Mucosa of gallbladder (tissue), 1 donor: ENCODE measurements at places on chromosomes 11 and 22.

DNA sequence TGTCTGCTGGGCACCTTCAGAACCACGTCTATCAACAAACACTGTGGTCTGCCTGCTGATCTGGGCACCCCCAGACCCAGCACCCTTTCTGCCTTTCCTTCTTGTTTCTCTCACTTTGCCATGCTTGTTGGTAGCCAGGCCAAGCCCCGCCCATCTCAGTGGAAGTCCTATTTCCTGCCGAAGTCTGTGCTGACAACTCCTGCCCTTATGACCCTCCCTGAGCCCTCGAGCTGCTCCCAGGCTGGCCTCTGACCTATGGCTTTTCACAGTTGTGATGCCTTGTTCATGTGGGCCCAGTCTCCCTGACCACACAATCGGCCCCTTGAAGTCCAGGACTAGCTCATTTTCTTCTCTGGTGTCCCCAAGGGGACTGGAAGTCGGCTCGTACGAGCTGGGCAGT is 132.1 kb downstream of the DSCAML1 start:
- DNase-seq, result no peak

DNA sequence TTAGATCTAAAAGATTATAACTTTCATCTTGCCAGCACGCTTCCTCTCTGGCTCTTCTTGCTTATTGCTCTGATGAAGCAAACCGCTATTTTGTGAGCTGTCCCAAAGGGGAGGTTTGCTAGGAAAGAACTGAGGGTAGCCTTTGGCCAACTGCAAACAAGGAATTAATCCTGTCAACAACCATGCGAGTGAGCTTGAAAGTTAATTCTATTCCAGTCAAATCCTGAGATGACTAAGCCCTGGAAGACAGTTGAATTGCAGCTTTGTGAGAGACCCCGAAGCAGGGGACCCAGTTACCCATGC is 10.3 kb upstream of the RNF141 start:
- no peak for DNase-seq

- no peak for DNase-seq
Observed at GRCh38 chr22:28967163-28967665, 83.8 kb downstream of the ZNRF3 start.

DNA sequence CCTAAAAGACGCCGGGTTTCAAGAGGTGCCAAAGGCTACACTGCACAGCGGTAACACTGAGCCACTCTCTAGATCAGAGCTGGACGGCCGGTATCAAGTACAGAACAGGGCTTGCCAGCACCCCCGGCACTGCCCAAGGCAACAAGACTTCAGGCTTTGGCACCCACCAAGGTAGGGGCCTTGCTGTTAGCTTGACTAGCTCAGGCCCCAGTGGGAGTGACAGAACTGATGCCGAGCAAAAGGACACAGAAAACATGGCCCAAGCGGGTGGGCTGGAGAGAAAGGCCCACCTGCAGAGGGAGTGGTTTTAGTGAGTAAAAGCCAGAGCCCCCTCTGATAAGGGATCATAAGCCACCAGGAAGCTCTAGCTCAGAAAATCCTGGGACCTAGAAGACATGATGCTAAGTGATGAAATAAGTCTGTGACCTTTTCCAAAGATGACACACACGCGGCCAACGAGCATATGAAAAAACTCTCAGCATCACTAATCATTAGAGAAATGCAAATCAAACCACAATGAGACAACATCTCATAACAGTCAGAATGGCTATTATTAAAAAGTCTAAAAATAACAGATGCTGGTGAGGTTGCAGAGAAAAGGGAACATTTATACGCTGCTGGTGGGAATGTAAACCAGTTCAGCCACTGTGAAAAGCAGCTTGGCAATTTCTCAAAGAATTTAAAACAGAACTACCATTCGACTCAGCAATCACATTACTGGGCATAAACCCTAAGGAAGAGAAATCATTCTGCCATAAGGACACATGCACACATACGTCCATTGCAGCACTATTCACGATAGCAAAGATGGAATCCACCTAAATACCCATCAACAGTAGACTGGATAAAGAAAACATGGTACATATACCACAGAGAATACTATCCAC is 12.9 kb downstream of the EHD1 start:
- DNase-seq, result no peak

DNA sequence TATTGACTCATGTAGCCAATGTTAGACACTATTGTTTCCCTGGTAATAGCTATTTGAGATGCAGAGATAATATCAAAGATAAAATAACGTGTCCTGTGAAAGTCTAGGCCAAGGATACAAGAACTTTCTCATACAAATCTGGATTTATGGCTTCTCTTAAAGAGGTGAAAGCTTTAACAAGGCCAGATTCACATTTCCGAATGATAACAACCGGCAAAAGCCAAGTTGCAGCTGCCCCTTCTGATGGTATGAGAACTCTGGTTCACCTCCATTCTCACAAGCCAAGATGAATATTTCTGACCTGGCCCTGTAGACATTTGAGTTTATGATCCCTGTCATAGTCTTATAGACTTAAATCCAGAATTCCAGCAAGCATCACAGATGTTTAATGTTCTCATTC is 230.4 kb upstream of the ZC3H12C start:
- DNase-seq, result no peak

DNA sequence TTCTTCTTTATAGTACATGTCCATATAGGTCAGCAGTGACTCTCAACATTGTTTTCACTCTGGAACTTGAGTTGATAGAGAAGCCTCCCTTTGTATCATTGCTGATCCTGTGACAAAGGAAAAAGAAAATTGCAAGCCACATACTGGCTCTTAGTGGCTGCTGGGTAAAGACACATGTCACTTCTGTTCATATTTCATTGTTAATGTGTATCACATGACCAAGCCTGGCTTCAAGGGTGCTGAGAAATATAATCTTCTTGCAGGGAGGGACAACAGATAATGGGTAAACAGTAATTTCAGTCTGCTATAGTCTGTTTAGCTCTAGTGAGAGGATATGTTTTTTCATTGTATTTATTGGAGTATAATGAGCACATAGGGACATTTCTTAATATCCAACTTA is 173.3 kb downstream of the PGR start:
- DNase-seq, result no peak

GRCh38 chr11:80944758-80945157 is 1503.9 kb upstream of the TENM4 start:
- DNase-seq, result no peak

- no peak for DNase-seq
Observed at GRCh38 chr22:17518406-17518805, 44.9 kb upstream of the SLC25A18 start.

DNA sequence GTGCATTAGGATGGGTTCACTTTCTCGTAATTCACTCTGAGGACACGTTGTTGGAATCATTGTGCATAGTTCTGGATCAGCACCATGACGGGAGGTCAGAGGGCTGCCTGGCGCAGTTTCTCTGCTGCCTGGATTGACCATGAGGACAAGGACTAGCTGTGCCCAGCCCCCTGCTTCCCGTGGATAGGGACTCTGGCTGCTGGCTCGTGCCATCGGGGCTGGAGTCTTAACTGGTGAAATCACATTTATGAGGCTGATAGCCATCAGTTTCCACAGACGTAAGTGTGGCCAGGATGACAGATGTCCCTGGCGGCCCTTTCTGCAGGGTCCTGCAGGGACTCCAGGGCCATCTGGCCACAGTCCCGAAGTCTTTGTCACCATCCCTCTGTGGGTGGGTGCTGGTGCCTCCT is 24.1 kb upstream of the GRAMD4 start:
- DNase-seq, result no peak

- DNase-seq, result no peak
Observed at GRCh38 chr11:1470681-1471611, 15.6 kb downstream of the MOB2 start.

DNA sequence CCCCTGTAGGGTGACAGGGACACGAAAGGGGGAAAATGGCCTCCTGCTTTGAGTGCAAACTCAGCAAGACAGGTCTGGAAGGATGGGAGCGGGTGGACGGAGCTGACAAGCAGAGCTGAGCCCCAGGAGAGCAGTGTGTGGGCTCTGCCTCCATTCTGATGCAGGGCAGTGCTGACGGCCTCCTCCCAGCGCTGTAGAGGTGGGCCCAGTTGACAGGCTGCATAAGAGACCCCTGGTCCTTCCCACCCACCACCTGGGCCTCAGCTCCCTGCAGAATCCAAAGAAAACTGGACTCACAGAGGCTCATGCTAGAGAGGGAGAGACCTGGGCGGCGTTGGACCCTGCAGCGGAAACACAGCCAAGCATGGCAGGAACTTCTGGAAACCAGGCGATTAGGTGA is 1113.4 kb downstream of the BRD1 start:
- no peak for DNase-seq

GRCh38 chr22:38108561-38109319 is 1.7 kb downstream of the BAIAP2L2 start:
- DNase-seq, result no peak

DNA sequence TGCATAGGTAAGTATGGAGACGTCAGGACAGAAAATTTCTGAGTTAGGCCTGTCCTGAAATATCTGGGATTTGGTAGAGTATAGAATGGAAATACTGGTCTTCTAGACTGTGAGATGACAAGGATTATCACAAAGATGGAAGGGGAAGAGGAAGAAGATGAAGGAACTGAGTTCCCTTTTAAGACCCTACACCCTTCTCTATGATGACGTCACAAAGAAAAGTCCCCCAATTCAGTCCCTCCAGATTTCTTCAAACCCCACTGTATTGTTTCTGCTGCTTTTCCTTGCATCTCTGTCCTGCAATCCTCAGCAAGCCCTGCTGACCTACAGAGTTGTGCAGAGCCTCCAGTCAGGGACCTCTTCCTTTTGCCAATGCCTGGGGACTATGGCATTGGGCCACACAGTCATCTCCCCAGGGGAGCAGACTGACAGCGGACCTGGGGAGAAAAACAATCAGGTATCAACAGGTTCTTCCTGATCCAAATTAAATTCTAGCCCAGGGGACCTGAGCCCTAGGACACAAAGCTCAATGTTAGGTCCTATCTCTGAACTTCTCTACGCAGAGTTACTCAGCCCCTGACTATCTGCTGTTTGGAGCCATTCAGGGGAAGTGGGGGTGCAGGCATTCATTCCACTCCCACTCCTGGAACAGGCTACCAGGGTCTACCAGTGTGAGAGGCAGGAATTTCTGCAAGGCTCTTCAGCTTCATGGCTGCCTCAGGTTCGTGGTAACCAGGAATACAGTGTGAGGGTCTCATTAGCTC is 49.2 kb upstream of the POU2AF1 start:
- no peak for DNase-seq

GRCh38 chr11:130847517-130847916 is 68.8 kb downstream of the SNX19 start:
- DNase-seq, result no peak

DNA sequence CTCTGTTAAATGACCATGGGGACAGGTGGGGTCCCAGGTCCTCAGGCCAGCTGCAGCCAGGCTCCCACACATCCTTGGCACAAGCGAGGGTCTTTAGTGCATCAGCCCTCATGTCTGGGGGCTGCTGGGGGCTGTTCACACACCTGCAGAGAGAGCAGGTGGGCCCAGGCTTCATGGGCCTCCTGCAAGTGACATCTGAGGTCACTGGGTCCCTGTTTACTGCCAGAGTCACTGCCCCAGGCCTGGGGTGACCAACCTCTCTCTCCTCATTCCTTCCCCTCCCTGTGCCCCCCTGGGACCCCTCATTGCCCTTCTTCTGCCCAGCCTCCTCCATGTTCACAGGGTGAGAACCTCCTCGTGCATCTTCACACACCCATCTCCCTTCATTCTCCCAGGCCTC is 92.4 kb downstream of the RTL6 start:
- no peak for DNase-seq

- DNase-seq, result no peak
Observed at GRCh38 chr11:1648653-1649420, 19.3 kb downstream of the KRTAP5-5 start.

- DNase-seq, result no peak
Observed at GRCh38 chr11:93984196-93984567, 37.0 kb upstream of the HEPHL1 start.

DNA sequence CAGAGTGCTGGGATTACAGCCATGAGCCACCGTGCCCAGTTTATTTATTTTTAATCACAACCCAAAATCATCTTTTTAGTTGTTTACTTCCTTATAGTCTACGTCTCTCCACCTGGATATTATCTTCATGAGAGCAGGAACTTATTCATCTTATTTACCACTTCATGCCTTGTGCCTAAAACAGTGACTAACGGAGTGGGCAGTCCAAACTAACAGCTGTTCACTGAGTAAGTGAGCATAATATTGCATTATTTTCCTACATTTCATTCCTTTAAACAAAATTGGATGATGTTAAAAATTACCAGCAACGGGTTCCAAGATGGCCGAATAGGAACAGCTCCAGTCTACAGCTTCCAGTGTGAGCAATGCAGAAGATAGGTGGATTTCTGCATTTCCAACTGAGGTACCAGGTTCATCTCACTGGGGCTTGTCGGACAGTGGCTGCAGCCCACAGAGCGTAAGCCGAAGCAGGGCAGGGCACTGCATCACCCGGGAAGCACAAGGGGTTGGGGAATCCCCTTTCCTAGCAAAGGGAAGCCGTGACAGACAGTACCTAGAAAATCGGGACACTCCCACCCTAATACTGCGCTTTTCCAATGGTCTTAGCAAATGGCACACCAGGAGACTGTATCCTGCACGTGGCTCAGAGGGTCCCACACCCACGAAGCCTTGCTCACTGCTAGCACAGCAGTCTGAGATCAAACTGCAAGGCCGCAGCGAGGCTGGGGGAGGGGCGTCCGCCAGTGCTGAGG is 14.1 kb downstream of the TMEM123 start:
- DNase-seq, result no peak
